ENCODE measurements at places on chromosomes 16 and 17.
A peak's percentile ranks its signal among the peaks of the same experiment; 100 is the strongest.

DNA sequence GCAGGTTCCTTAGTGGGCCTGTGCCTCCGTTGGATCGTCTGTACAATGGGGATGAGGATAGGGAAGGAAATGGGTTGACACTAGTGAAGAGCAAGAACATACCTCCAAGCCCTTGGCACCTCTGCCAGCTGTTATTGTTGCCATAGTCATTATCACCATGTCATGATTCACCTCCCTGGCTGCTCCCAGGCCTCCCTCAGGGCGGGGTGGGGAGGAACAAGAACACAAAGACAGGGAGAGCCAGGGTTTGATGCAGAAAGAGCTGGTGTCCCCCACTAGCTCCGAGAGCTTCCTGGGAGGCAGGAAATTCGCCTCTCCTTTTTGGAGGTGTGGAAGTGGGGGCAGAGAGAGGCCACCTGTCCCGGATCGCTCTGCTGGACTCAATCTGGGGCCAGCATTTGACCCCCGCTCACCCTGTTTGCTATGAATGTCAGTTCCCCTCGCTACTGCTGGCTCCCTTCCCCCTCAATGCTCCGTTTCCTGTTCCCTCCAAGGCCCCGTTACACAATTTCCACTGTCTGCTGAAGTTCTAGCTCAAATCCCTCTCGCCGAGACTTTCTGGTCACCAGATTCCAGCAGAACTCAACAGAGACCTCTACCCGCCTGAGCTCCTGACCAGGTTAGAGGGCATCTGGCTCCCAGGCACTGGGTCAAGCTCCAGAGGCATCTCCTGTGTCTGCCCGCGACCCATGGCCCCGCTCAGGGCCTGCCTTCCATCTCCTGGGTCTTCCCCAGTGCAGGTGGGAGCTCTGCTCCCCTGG lies 9.1 kb downstream of the TIMP2 start:
- no peak for DNase-seq

DNA sequence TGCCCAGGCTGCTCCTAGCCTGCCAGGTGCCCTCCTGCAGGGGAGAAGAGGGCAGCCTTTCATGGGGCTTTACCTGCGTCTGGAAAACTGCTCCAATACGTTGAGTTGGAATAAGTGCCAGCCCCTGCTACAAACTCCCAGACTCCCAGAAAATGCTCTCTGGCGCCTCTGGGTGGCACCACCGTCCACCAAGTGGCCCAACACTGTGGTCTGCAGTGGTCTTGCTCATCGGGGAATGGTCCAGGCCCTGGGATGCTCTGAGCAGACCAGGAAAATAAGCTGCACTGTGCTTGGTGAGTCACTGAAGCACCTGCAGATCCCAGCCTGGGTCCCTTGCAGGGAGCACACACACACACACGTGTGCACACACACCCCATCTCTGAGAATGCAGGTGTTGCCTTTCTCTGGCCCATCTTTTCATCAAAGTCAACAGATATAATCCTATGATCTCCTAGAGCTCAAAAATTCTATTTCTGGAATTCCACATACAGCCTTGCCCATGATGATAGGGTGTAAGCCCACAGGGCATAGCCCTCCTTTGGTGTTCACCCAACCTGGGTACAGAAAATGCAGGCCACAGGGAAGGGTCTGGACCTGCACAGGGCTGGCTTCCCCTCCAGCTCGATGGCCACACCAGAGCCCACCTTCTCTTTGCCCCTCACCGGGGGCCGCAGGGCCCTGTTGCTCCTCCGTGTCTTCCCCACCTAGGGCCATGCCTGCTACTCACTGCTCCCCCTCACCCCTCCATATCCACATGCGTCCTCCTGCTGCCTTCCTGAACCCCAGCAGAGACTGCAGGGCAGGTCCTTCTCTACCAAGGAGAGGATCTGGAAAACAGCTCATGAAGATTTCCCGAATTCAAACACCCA lies 20.5 kb downstream of the CDIP1 start:
- peak; percentile 40 for DNase-seq

- no peak for DNase-seq
These were observed 71.3 kb downstream of the FTO start for GRCh38 chr16:53775106-53775820.

- DNase-seq, result no peak
These were observed 426.3 kb downstream of the ZFHX3 start for GRCh38 chr16:72621651-72622050.

DNA sequence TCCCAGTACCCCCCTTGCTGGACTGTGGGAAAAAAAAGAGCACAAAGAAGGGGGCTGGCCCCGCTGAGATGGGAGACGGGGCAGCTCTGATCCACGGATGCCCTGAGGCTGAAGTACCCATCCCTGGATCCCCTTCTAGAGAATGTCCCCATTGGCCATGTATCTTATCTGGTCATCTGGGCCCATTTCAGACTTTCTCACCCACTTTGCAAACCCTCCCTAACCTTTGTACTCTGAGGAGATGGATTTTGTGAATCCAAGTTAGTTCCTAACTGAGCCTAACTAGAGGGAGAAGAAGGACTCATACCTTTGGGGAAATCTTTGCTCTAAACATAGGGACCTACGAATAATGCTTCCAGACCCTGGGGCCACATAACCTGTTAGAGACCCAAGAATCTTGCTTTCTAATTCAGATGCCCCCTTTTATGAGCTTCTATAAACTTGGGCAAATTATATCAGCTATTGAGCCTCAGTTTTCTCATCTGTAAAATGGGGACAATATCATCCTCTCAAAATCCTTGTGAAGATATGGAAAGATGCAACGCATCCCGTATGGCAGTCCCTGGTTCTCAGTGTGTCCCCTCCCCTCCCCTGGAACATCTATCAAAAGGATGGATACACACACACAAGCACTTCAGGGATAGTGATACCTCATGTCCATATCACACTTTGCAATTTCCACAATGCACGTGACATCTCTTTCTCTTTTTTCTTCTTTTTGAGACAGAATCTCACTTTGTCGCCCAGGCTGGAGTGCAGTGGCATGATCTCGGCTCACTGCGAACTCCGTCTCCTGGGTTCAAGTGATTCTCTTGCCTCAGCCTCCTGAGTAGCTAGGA lies 16.8 kb upstream of the FZD2 start:
- no peak for DNase-seq

DNA sequence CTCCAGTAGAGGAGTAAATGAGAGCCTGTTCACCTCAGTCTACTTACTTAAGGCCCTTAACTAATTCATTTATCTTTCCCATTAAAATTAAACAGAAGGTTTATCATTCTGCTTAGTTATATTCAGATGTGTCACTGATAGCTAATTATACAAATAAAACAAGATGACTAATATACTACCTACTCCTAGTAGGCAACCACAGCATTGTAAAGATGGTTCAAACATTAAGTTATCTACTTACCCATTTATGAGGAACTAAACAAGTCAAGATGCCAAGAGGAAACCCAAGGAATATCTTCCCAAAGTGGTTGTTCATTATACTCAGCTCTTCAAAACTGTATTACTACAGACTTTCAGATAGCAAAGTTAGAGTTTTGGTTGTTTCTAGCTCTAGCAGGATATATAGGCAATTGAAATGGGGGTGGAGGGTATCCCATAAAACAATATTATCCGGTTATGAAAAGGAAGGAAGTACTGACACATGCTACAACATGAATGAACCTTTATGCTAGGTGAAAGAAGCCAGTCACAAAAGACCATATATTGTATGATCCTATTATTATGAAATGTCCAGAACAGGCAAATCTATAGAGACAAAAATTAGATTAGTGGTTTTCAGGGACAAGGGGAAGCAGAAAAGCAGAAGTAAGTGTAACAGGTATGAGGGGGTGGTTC lies 56.5 kb downstream of the SPAG9 start:
- DNase-seq, result no peak

- no peak for DNase-seq
These were observed 25.3 kb downstream of the CLEC16A start for GRCh38 chr16:10969615-10970014.

DNA sequence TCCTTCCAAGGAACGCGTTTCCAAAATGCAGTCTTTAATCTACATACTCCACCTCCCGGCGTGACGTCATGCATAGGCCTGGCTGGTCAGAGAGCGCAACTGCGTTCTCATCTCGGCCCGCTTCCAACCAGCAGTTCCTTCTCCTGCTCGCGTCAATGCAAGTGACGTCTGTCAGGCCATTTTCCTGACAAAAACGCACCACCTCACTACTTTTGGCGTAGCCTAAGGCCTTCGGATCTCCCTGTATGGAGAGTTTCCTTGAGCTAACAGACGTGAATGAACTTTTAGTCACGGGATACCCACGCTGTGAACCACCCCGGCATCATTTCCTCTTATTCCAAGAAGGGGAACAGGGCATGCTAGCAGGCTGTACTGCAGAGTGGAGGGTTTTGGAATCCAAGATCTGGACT lies 25.0 kb downstream of the TEX14 start:
- peak; percentile 71 for DNase-seq

DNA sequence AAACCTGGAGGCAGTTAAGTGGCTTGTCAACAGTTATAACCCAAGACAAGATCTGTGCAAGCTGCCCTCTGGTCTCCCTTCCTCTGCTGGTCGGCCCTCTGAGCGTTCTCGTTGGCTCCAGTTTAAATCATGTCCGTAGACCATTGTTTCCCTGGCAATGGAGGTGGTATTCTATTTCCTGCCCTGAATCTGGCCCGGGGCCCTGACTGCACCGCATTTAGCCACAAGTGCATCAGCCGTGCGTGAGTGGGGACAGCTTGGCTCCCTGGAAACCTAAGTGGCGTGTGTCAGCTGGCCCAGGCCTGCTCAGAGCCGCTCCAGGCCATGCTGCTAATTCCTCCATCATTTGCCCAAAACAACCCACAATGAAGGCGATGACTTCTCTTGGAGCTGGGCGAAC lies 15.0 kb upstream of the MYLK3 start:
- peak; percentile 73 for DNase-seq

- DNase-seq, result no peak
These were observed 33.1 kb upstream of the RPTOR start for GRCh38 chr17:80511222-80512180.

GRCh38 chr16:67397812-67398545 lies 4.7 kb upstream of the TPPP3 start:
- DNase-seq, result no peak

- DNase-seq, result no peak
These were observed 22.6 kb downstream of the NACA2 start for GRCh38 chr17:61568219-61569072.

GRCh38 chr16:50668368-50669008 lies 12.6 kb downstream of the SNX20 start:
- DNase-seq, result no peak

DNA sequence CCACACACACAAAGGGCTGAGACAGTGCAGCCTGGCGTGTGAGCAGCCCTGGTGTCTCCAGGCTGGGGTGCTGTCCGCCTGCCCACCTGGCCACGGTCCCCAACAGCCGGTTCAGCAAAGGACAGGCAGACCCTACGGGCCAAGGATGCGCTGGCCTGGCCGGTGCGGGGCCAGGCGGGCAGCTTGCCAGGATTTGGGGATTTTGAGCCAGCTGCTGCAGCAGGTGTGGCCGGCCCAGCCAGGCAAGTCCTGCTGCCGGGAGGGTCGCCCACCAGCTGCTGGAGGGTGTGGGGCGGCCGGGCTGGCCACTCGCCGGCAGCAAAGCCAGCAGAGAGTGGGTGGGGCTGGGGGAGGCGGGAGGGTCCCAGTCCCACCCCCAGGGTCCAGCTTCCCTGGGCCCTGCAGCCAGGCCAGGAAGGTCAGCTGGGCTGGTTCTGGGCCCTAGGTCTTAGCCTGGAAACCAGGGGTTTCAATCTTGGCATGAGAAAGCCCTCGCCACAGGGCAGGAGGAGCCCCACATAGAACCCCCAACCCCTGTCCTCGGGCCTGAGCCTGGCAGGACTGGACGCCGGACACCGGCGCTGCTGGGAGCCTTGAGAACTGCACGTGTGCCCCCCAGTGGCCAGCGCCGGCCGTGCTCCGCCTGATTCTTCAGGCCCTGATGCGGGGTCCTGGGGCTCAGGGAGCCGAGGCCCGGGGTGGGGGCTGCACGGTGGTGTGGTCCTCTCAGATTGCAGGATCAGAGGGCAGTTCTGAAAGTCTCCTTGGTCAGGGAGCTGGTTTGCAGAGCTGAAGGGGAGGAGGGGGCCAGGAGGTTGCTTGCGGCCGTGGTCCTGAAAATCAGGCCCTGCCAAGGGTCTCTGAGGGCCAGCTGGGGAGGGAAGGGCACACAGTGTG lies 17.6 kb upstream of the SSTR5 start:
- DNase-seq, result no peak

DNA sequence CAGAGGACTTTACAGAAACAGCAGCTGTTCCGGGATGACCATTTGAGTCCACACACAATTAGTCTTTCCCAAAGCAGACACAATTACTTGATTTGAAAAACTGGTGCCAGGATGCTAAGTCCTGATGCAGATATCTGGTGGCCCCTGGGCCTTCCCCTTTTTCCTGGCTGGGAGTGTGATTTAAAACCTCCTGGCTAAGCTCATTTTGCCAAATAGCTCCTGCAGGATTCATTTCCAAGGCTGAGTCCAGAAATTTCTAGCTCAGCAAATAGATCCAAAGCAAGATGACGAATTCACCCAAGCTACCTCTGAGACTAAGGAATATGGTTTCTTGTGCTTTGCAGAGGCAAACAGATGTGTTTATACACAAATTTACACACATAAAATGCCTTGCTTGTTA lies 422.2 kb downstream of the CA10 start:
- DNase-seq, result no peak

- DNase-seq, result no peak
These were observed 31.8 kb upstream of the NSRP1 start for GRCh38 chr17:30084788-30085187.

GRCh38 chr17:17147821-17148220 lies 58.3 kb downstream of the PLD6 start:
- no peak for DNase-seq

DNA sequence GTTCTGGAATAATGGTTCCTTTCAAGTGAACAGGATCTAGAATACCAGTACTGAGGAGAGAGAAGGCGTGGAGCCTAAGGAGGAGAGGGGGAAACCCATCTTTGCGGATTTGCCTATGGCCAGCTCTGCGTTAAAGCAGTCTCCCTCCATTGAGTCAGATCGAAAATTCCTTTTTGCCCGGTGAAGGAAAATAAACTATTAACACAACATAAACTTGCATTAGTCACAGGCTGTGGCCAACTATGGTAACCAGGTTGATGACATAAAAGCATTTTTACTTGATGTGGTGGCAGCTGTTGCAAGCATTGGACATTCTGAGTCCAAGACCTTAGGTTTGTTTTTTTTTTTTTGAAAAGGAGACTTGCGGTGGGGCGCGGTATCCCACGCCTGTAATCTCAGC lies 8.9 kb downstream of the LDAF1 start:
- no peak for DNase-seq

GRCh38 chr17:19448341-19449268 lies 37.6 kb downstream of the RNF112 start:
- no peak for DNase-seq

DNA sequence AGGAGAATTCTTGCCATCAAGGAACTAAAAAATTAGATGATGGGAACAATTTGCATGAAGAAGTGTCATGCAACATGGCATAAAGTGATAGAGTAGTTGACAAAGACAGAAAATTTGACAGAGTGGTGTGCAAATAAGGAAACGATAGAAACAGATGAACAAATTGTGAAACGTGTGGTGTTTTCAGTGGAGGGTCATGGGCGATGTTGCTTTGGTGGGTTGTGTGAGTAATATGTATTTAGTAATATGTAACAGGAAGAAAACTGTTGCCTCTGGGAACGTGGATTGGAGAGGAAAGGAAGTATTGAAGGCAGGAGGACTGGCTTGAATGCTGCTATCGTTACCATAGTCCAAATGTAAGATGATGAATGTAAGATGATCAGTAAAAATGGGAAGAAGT lies 3.6 kb downstream of the COX10 start:
- no peak for DNase-seq

All from SHP77 treated with DMSO at 0.1 percent for 48 hours (cell line).